ENCODE measurements at places on chromosomes 11 and 22. TPM values are rescaled to one million over a fixed set of nuclear protein-coding genes. Genes with fewer than 3 reads are reported as not detected.

The SH3BP1 gene
- total RNA-seq, result 4.6 TPM

The IGHMBP2 gene
- total RNA-seq, result 11.0 TPM

The CCDC116 gene
- total RNA-seq, result 0.25 TPM

The RTN4R gene
- total RNA-seq, result not detected

The VSIG10L2 gene
- total RNA-seq, result not detected

The OR8D4 gene
- total RNA-seq, result 0.09 TPM

The DSCAML1 gene
- not detected for total RNA-seq

All from fibroblast of the aortic adventitia (primary cell).